AG04450 (cell line): ENCODE measurements at places on chromosomes 11 and 22. TPM values are rescaled to one million over a fixed set of nuclear protein-coding genes. Genes with fewer than 3 reads are reported as not detected.

- no peak for DNase-seq
These were observed 292.8 kb upstream of the SYN3 start for GRCh38 chr22:33350961-33351360.

GRCh38 chr11:77428598-77428997 lies 45.3 kb downstream of the PAK1 start:
- no peak for DNase-seq

GRCh38 chr11:78946945-78947902 lies 372.6 kb upstream of the NARS2 start:
- no peak for DNase-seq

DNA sequence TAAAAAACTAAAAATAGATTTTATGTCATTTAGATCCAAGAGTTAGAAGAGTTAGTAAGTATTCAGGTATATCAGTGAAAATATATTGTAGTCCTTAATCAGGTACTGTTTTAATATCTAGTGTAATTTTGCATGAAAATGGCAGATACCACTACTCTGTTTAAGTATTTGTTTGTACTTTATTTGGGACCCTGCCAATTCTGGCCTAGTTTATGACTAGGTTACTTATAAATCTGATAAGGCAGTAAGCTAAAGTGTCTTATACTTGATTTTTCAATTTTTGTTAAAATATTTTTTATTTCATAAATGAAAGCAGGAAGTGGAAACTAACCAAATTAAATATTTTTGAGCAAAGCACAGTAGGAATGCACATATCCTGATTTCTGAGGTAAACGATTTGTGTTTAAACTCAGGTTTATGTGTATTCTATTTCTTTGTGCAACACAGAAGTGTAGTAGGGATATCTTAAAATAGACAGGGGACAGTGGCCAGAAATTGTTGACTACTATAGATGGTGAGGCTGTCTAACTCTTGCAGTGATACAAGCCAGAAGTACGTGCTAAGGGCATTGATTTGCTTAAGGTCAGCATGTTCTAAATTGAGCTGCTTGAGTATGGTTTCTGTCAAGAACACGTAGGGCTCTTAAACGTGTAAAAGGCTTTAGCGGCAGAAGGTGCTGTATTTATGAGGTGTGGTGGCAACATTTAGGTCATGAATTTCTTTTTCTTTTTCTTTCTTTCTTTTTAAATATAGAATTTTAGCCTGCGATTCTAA lies 34.0 kb downstream of the HIPK3 start:
- no peak for DNase-seq

GRCh38 chr11:125579811-125580210 lies 10.5 kb downstream of the EI24 start:
- no peak for DNase-seq

DNA sequence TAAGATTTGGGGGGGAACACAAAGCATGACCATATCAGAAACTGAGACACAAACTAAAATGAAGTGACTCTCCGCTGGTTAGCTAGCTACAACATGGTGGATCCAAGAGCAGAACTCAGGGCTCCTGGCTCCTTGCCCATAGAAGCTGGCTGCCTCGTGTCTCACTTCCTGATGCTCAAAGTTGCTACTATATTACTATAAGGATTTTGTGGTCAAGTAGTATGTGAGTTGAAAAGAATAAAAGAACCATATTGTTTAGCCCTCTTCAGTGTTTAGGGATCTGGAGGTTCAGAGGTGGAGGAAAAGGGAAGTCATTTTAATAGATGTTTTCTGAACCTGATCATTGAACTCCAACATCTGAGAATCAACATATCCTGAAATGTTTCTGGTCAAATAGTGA lies 16.9 kb upstream of the SIK2 start:
- no peak for DNase-seq

- DNase-seq, result no peak
These were observed 35.0 kb downstream of the MAFF start for GRCh38 chr22:38236786-38237185.

DNA sequence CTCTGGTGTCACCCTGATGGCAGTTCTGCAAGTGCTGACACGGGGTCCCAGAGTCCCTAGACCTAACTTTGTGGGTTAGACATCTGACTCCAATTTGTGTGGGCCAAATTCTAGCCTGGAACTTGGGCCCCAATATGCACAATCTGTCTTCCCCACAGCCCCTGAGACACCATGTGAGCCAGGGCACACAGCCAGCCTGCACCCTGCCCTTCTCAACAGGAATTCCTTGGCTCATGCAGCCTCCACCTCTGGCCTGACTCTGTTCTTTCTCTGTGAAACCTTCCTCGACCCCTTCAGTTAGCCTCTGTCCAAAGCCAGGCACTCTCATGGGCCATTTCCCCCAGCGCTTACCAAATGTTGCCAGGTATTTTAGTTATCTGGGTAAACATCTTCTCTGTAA lies 59.1 kb upstream of the POU2AF1 start:
- no peak for DNase-seq

DNA sequence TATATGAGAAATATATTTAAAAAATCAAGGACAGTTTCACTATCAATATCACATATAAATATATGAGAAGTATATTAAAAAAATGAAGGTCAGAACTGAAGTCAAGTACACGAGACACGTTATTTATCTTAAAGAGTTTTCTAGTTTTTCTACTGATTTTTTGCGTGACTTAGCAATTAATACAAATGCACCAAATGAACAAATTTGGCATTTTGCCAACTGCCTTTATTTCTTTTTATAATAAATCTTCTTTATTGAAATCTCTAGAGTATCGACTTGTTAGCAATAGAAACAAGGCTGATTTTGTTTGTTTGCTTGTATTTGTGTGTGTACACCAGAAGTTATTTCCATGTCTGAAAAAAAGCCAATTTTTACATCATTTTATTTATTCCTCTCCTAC lies 1684.7 kb upstream of the RAG2 start:
- no peak for DNase-seq

MEI1 gene
- polyA plus RNA-seq, result 0.22 and 0.25 TPM in 2 replicates
